Liver (tissue), 10 donors: ENCODE measurements at places on chromosomes 2 and 18. TPM values are rescaled to one million over a fixed set of nuclear protein-coding genes. Genes with fewer than 3 reads are reported as not detected.

DNA sequence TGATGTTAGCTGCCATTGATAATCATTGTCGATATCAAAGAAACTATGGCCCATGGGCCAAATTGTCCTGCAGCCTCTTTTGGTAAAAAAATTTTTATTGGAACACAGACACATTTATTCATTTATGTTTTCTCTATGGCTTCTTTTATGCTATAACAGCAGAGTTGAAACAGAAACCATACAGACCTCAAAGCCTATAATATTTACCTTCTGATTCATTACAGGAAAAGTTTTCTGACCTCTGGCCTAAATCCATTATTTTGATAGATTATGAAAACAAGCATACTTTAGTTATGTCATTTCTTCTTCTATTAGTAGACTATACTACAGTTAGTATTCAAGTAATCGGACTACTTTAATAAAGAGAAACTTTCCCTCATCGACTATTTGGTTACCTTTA lies 349.7 kb upstream of the GALNT5 start:
- no peak overlapping the region for H3K27ac ChIP-seq
- no peak for DNase-seq
- no peak overlapping the region for H3K4me3 ChIP-seq
- H3K4me1 ChIP-seq = no peaks in the 10 kb centered on the region
- H3K36me3 ChIP-seq = no peaks in the 10 kb centered on the region
- no peaks in the 10 kb centered on the region for H3K27me3 ChIP-seq

- H3K4me1 ChIP-seq = no peaks in the 10 kb centered on the region
Observed at GRCh38 chr2:203972066-203972465, 35.5 kb downstream of the ICOS start.

- peak overlapping the region; percentile 59 for H3K27ac ChIP-seq
- H3K27me3 ChIP-seq = no peaks in the 10 kb centered on the region
- H3K36me3 ChIP-seq = no peaks in the 10 kb centered on the region
- H3K4me3 ChIP-seq = no peak overlapping the region
Observed at GRCh38 chr2:8626572-8626971, 55.3 kb upstream of the ID2 start.

Gene LOXHD1
- total RNA-seq = 0.25 TPM

Gene RESP18
- not detected for total RNA-seq

Gene CHRND
- not detected for total RNA-seq

Gene CRYGC
- total RNA-seq = not detected

Gene CDH7
- total RNA-seq = not detected

Gene STK16
- 44.3 TPM for total RNA-seq
